ENCODE measurements at places on chromosomes 7 and 10.
A peak's percentile ranks its signal among the peaks of the same experiment; 100 is the strongest.

DNA sequence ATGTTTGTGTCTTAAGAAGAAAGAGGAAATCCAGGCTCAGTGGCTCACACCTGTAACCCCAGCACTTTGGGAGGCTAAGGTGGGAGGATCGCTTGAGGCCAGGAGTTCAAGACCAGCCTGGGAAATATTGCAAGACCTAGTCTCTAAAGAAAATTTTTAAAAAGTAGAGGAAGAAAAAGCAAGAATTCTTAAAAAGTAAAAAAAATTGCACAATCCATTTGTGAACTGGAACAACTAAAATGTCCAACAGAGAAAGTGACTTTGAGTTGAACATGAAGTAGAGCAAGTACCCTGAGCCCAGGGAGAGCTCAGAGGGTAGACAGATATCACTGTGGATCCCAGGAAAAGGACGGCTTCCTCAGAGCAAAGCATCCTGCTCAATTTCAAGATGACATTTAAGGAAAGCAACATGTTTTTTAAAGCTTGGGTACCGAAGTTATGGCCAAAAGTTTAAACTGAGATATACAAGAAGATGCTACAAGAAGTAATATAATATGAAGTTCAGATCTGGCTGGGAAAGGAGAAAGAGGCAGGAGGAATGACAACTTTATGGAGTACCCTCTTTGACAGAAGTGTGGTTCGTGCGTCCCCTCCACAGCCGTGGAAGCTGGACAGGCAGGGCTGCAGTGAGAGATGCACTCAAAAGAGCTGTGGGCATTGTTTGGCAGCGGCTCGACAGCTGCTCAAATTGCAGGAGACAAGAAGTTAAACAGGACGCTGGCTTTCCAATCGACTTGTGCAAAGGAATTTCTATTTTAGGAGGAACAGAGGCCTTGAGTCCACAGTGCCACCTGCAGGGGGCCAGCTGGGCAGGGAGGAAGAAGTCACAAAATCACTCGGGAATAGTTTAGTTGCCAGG lies 201.3 kb downstream of the JCAD start:
- DNase-seq: peak; percentile 33

DNA sequence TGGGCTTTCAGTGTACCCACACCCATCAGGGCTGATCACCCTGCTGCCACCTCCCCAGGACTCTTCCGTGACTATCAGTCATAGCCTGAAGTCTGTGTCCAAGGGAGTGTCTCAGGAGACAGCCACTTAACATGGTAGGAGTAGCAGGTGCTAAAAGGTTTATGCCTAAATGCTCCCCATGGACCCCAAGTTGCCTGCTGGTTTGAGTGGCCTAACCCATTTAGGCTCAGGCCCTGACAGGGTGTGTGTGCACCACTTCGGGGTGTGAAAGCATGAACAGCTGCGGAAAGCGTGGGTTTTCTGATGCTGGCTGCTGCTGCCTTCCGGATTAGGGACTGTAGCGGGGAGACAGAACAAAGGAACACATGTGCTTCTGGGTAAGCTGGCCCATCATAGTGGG lies 93.2 kb upstream of the SAMD8 start:
- DNase-seq: no peak

DNA sequence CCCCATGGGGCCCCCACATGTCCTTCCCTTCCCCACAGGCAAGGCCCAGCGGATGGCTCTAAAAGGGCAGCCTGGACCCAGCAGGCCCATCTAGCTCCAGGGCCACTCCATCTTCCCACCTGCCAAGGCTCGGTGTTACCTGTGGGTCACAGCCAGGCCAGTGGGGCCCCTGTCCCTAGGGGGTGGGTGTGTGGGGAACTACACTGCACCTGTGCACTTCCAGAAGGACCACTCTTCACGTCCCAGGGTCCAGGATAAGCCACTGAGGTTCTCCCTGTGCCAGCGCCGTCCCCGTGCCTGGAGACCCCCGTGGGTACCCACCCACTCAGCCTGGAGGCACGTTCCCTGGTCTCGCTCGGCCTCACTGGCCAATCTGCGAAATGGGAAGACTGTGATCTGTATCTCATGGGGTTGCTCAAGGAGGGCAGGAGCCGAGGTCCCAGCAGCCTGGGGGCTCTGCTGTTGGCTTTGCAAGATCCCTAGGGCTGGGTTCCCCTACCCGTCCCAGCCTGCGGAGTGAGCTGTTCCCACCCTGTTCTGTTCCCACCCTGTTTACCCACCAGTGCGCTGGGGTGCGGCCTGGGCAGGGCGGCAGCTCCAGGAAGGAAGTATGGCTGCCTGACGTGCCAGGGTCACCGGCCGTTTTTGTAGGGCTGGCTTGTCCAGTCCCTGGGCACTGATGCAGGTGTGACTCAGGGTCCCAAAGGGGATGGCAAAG lies 4.6 kb downstream of the PWWP2B start:
- no peak for DNase-seq

DNA sequence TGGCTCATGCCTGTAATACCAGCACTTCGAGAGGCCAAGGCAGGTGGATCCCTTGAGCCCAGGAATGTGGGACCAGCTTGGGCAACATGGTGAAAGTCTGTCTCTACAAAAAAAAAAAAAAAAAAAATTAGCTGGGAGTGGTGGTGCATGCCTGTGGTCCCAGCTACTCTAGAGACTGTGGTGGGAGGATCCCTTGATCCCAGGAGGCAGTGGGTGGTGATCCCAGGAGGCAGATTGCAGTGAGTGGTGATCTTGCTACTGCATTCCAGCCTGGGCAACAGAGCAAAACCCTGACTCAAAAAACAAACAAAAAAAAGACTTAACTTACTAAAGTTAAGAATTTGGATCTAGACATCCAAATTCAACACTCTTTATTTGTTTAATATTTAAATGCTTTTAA lies 10.2 kb upstream of the ADO start:
- DNase-seq: no peak

GRCh38 chr7:136347488-136347887 lies 370.3 kb upstream of the MTPN start:
- DNase-seq: no peak

GRCh38 chr7:29998489-29998888 lies 8.9 kb upstream of the SCRN1 start:
- DNase-seq: no peak

GRCh38 chr10:62805231-62806099 lies 945 bp downstream of the ADO start:
- no peak for DNase-seq

All from skin of body (tissue), 3 donors.